ENCODE measurements at places on chromosomes 2 and 18.

GRCh38 chr2:134402410-134402809, 148.5 kb downstream of the MGAT5 start:
- DNase-seq = no peak

- no peak for DNase-seq
Observed at GRCh38 chr2:3199627-3200345, 177.8 kb downstream of the EIPR1 start.

DNA sequence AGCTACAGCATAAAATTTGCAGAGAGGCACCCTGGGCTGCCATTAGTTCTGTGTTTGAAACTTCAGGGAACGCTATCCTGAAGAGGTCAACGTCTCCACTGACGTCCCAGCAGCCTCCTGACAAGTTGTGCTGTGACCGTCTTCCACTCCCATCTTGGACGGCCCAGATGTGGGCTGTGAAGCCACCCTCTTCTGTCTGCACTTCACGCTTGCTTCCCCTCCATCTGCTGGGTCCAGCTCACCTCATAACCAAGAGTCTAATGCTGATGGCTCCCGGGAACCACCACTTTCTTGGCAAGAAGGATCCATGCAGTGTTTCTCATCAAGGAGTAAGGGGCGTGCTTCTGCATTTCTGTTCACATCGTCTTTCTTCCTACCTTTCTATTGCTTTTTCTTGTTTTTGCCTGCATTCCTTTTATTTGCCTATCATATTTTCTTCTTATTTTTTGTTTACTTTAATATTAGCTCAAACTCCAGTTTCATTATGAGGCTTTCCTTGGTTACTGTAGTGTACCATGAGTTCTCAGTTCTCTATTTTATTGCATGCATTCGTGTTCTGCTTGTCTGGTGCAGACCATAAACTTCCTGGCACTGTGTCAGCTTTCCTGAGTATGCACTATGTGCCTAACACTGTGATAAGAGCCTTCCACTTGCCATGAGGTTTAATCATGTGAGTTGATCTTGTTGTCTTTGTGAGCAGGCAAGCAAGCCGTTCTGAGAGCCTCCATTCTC, 631.8 kb upstream of the RAB6C start:
- no peak for DNase-seq

- DNase-seq = no peak
Observed at GRCh38 chr2:221370076-221370856, 201.8 kb downstream of the EPHA4 start.

DNA sequence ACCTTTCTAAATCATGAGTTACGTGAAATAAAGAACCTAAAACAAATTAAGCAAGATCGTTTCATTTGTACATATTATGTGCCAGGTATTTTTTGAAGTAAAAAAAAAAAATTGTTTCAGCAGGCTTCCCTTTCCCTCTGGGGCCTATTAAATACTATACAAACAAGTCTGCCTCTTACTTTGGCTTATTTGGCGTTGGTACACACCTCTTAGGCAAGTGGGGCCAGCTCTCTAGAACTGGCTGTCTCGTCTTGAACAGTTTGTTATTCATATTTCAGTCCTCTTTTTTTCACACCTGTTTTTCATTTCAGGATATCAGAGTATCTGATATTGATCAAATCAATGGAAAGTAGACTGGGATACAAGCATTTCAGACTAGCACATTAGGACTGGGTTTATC, 27.4 kb upstream of the PPP3R1 start:
- DNase-seq = no peak

GRCh38 chr2:152564754-152565551, 152.3 kb downstream of the PRPF40A start:
- no peak for DNase-seq

- no peak for DNase-seq
Observed at GRCh38 chr2:181393472-181393871, 63.7 kb upstream of the ITGA4 start.

Measured in H9 (cell line).